ENCODE measurements at places on chromosomes 3 and 15.

GRCh38 chr3:55532806-55533205, 45.7 kb upstream of the WNT5A start:
- H3K27me3 ChIP-seq: no peaks in the 10 kb centered on the region
- H3K27ac ChIP-seq: no peak overlapping the region
- no peaks in the 10 kb centered on the region for H3K36me3 ChIP-seq
- no peak for DNase-seq
- no peaks in the 10 kb centered on the region for H3K4me1 ChIP-seq

DNA sequence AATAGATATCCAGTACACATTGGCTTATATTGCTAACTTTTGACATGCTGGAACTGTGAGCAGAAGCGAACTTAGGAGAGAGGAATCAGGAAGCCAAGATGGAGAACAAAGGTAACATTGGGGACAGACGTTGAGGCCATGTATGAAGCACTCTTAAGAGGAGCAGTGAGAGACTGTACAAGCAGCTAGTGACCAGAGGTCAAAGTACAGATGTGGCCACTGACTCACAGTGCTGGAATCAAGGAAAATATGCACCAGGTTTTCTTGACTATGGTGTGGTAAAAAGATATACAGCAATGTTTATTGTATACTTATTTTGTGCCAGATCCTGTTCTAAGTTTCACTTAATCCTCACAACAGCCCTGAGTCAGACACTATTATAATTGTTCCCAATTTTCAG, 2.0 kb upstream of the IL20RB start:
- H3K27ac ChIP-seq: no peak overlapping the region
- no peak for DNase-seq
- H3K4me3 ChIP-seq: no peak overlapping the region
- no peaks in the 10 kb centered on the region for H3K27me3 ChIP-seq
- H3K36me3 ChIP-seq: peaks cover 2% of the 10 kb centered on the region

DNA sequence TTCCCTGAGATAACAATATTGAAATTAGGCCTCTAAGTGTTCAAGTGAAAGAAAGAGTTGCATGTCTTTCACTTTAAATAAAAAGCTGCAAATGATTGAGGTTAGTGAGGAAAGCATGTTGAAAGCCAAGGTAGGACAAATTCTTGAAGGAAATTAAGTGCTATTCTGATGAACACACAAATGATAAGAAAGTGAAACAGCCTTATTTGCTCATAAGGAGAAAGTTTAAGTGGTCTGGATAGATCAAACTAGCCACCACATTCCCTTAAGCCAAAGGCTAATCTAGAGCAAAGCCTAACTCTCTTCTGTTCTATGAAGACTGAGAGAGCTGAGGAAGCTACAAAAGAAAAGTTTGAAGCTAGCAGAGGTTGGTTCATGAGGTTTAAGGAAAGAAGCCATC, 36.1 kb downstream of the CRTC3 start:
- no peak overlapping the region for H3K4me3 ChIP-seq
- DNase-seq: no peak
- peak overlapping the region; percentile 81 for H3K27ac ChIP-seq
- H3K4me1 ChIP-seq: peaks cover 87% of the 10 kb centered on the region
- no peaks in the 10 kb centered on the region for H3K27me3 ChIP-seq

DNA sequence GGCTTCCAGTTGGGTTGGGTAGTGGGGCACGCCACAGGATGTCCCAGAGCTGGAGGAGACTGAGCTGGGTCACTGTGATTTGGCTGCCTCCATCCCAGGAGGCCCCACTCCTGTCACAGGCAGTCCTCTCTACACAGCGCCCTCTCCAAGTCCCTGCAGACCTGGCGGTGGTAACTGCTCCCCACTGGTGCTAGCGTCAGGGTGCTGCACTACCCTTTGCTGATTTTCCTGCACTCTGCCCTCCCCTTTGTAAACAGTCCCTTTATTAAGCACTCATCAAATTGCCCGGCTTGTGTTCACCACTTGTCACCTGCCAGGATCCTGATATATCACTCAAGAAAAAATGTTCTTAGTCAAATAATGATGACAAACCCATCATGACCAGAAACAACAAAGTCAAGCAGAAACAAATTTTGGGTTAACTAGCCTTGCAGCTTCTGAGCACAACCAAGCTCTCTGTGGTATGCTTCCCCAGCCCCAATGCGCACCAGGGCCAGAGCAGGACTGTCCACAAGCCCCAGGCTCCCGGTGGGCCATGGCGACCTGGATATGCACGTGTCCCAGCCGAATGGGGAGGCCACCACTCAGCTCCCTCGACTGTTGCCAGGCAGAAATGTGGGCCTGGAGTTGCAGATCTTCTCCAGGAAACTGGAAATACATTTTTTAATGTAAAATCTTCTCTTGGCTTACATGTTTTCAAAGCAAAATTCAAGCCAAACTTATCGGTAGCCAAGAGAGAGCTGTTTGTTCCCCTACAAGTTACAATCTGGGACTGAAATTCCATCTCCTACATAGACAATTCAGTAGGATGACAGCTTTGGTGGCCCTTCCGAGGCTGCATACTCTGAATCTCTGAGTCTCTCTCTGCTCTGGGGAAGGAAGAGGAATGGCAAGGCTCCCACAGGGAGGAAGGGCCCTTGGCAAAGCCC, 24.5 kb downstream of the MEGF11 start:
- H3K27ac ChIP-seq: no peak overlapping the region
- H3K4me1 ChIP-seq: no peaks in the 10 kb centered on the region
- H3K27me3 ChIP-seq: peaks cover 15% of the 10 kb centered on the region
- DNase-seq: no peak
- H3K36me3 ChIP-seq: no peaks in the 10 kb centered on the region
- H3K4me3 ChIP-seq: no peak overlapping the region

- no peak for DNase-seq
- no peak overlapping the region for H3K4me3 ChIP-seq
- no peak overlapping the region for H3K27ac ChIP-seq
- H3K27me3 ChIP-seq: no peaks in the 10 kb centered on the region
- H3K36me3 ChIP-seq: no peaks in the 10 kb centered on the region
These were observed 41.0 kb downstream of the BHLHE40 start for GRCh38 chr3:5020242-5020722.

DNA sequence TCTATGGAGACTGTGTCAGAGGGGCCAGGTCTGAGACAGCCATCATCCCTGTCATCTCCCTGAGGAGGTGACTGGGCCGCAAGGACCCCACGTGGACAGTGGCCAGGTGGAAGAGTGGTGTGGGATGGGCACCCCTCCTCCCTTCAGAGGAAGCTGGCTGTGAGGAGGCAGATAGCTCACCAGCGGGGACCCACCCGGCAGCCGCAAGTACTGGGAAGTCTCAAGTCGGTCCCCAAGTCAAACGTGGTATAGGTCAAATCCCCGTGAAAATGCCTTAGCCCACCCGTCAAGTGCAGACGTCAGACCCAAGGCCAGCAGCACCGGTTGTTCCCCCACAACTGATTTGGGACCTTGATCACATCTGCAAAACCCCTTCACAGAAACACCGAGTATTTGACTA, 12.3 kb upstream of the KLF13 start:
- no peak overlapping the region for H3K4me3 ChIP-seq
- peaks cover 15% of the 10 kb centered on the region for H3K4me1 ChIP-seq
- H3K36me3 ChIP-seq: no peaks in the 10 kb centered on the region
- no peaks in the 10 kb centered on the region for H3K27me3 ChIP-seq
- no peak for DNase-seq

DNA sequence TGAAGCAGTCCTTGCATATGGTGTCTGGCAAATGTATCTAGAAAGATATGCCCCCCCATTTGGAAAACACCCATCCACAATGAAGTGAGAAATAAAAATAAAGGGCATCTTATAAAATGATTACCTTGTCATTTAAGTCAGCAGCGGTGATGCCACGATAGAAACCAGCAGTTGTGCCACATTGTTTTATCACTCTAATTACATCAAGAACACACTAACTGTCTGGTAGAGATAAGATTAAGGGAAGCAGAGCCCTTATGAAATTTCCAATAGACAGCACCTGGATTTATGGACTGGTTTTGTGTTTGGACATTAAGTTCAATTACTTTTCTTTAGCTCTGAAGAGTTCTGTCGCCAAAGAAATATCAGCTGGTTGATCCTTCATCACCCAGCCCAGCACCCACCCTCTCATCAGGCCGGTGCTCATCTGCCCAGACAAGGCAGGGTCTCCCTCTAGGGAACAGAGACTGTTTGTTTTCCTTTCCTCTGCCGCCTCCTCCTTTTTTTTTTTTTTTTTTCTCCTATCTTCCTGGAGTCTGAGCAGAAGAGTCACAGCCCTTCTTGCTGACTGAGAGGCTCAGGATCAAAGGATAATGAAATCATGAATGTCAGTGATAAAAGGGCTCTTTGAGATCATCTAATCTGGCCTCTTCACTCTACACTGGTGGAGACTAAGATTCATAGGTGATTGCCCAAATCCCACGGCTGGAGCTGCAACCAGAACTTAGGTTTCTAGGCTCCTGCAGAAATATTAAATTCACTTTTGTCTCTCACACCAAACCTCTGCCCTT, 464.1 kb downstream of the NTRK3 start:
- no peak for DNase-seq
- no peaks in the 10 kb centered on the region for H3K4me1 ChIP-seq

DNA sequence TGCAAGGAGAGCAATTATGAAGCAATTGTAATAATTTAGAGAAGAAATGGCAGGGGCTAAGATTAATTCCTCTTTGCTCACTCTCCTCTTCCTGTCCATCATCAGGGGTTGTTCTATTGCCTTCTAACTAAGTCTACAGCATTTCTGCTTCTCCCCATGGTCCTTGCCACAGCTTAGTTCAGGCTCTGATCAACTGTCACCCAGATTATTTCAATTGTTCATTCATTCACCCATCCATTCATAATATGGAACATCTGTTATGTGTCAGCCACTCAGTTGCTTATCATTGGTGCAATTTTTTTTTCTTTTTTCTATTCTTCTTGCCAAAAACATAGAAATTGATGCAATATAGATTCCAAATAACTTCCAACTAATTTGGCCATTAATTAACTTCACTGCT, 93.2 kb downstream of the CD47 start:
- H3K4me1 ChIP-seq: no peaks in the 10 kb centered on the region
- DNase-seq: no peak
- H3K27me3 ChIP-seq: no peaks in the 10 kb centered on the region
- H3K4me3 ChIP-seq: no peak overlapping the region
- H3K36me3 ChIP-seq: no peaks in the 10 kb centered on the region

GRCh38 chr15:35695003-35695402, 149.0 kb upstream of the DPH6 start:
- no peak for DNase-seq
- no peaks in the 10 kb centered on the region for H3K36me3 ChIP-seq
- H3K27ac ChIP-seq: no peak overlapping the region

- no peaks in the 10 kb centered on the region for H3K36me3 ChIP-seq
- no peaks in the 10 kb centered on the region for H3K4me1 ChIP-seq
- H3K27me3 ChIP-seq: no peaks in the 10 kb centered on the region
- H3K27ac ChIP-seq: no peak overlapping the region
- no peak overlapping the region for H3K4me3 ChIP-seq
These were observed 120.9 kb downstream of the CACNA2D3 start for GRCh38 chr3:54243056-54243931.

All from T-cell (primary cell).